ENCODE measurements at places on chromosomes 2 and 18.

DNA sequence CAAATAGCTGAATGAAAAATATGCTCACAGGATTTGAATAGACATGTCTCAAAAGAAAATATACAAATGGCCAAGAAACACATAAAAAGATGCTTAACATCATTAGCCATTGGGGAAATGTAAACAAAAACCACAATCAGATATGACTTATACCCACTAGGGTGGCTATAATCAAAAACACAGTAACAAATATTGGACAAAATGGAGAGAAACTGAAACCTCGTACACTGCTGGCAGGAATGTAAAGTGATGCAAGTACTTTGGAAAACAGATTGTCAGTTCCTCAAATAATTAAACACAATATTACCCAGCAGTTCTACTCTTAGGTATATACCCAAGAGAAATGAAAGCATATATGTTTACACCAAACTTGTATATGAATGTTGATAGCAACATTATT lies 213.0 kb downstream of the PHLPP1 start:
- no peak for DNase-seq

GRCh38 chr2:188306271-188306670 lies 14.6 kb downstream of the GULP1 start:
- DNase-seq = no peak

DNA sequence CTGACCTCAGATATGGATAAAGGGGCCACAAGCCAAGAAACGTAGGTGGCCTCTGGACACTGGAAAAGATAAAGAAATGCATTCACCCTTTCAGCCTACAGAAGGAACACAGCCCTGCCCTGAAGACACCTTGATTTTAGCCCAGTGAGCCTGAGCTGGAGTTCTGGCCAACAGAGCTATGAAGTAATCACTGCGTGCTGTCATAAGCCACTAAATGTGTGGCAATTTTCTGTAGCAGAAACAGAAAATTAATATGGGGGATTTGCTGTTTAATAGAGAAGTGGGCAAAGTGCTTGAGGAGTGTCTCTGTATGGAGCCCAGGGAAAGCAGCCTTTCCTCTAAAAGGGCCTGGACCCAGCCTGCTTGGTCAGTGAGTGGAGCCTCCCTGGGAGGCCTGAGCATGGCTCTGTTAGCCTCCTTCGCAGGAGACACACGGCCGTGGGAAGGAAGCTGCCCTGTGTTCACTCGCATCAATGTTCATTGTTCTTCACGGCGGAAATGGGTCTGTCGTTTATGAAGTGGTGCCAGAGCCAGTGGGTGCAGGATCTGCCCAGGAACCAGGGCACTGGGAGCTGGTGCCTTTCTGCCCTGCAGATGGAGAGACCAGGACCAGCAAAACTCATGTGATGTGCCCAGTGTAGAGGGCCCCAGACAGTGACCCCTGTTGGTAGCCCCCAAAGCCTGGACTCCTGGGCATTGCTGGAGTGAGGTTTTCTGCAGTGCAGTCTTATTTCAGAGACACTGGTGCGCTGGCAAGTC lies 268.9 kb downstream of the NDUFA10 start:
- DNase-seq = peak; percentile 29

DNA sequence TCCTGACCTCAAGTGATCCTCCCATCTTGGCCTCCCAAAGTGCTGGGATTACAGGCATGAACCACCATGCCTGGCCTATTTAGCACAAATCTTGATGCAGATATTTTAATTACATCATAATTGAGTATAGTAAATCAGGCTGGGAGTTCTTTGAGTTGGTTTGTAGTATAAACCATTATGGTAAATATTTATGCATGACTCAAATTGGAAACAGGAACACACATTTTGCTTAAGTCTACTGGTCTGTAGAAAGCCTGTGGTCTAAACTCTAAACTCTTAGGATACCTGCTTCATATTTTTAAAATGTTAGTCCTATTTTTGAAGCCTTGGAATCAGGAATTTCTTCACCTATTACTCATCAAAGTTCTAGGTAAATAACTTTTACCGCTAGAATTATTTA lies 16.8 kb downstream of the ASXL3 start:
- DNase-seq = no peak

DNA sequence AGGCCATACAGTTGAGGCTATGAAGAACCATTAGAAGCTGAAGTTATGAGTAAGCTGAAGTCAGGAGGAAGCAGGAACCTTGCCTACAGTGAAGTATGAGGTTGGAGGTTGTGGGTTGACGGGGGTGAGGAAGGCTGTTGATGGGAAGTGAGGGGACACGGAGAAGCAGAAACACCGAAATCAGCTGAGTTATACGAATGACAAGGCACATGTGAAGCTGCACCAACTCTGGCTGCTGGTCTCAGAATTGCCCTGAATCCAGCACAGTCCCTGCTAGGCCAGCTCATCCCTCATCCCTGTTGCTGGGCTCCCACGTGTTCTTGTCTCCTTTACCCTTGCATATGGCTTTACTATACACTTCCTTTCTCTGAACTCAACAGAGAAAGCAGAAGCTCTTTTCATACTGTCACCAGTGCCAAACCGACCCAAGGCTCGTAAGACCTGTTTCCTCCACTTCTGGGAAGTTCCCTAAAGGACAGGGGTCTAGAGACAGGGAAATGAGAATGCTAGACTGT lies 9.2 kb upstream of the TMEM247 start:
- no peak for DNase-seq

DNA sequence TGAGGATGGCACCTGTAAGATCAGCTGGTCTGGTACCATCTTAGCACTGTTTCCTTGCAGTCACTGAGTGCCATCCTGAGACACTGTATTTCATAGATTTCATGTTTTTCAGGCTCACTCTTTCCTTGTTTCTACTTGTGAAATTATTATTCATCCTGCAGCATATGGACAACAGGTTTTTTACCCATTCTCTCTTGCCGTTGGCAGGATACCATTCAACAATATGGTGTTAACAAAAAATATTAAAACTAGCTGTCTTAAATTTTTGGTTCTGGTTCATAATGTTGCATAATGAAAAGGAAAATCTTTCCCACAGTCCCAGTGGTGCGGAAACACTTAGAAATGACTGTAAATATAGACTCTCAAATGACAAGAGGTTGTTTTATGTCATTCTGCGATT lies 23.1 kb upstream of the ATG16L1 start:
- no peak for DNase-seq

- DNase-seq = no peak
Observed at GRCh38 chr2:189318761-189319160, 122.5 kb upstream of the WDR75 start.

DNA sequence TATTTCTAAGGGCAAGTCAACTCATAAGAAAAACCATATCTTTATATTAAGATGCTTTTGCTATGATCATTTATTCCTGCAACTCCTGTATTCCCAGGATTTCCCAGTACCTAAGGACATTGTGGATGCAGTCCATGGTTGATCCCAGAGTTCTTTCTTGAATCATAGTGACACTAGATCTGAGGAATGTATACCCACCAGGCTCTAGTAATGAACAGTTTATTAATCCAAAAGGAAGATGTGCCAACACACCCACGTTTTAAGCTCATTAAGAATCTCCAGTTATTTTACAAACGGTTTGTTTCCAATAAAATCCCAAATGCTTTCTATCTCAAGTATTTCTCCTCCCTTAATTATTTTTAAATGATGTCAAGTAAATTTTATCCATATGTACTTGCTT lies 210.8 kb upstream of the ZEB2 start:
- no peak for DNase-seq

DNA sequence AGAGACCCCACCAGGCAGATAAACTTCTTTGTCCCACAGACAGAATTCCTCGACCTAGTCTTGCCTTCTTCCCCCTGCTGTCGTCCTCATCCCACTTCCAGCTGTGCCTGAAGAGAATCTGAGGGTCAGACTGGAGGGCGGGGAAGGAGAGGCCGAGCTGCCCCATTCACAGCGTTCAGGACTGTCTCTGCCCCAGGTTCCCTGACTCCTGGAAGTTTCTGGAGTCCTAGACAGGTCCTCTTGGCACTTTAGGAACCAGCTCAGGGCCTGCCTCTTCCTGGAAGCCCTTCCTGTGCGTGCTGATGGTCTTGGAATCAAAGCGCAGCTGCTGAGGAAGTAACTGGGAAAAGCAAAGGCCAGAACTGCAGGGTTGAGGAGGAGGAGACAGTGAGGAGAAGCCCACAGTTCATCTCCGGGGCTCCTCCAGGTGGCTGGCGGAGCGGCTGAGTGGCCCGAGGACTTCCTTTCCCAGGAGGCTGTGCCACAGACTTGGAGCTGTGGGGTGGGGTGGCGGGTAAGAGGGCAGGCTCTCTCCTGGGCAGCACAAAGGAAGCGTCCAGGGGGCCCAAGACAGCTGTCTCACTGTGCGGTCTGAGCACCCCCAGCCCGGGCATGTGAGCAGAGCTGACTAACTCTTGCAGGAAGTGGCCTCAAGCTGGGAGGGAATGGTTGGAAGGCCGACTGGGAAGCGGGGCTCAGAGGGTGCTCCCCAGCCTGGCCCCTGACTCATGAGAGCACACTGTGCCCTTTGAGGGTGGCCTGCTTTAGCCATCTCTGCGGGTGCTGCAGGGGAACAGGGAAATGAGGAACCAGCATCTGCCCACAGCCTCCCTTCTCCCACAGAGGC lies 39.5 kb downstream of the SDC1 start:
- DNase-seq = no peak

- no peak for DNase-seq
Observed at GRCh38 chr18:23689616-23690504, 607 bp downstream of the LAMA3 start.

DNA sequence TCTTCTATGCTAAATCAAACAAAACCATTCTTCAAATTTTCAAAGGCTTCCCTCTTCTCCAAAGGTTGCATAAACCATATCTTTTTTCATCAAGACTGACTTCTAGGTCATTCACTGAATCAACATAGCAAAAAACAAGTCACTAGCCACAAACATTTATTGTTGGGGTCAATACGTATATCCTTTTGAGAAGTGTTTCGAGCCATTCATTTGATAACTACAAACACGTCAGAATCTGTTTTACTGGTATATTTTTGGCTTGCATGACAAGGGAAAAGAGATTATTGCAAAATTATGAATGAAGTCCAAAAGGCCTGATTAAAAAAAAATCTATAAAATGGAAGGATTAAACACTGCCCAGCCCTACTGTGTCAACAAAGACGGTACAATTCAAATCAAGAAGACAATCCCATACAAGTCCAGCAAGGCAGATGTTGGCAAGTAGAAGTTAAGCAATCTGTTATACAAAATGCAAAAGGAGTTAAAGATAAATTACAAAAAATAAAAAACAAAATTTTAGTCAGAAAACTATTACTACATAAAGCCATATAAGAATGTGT lies 222.4 kb downstream of the SRBD1 start:
- no peak for DNase-seq

DNA sequence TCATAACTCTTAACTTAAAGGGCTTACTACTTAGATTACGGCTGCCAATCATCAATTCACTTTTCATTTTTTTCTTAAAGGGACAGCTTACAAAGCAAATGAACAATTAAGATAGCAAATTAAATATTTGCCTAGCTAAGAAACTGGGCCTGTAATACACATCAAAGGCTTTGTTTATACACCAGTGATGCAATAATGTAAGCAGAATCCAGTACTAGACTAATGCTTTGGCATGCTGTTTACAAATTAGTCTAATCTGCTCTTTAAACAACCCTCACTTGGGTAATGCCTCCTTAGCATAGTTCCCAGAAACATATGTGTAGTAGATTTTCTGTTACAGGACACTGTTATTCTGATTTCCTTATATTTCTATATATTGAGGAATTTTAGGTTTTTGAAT lies 105.8 kb downstream of the ARHGAP28 start:
- no peak for DNase-seq

- DNase-seq = no peak
Observed at GRCh38 chr2:101733257-101733993, 35.9 kb downstream of the MAP4K4 start.

- DNase-seq = peak; percentile 18
Observed at GRCh38 chr18:907115-907884, 2.6 kb downstream of the ADCYAP1 start.

GRCh38 chr2:61238219-61239012 lies 76.4 kb downstream of the C2orf74 start:
- no peak for DNase-seq

GRCh38 chr2:105943977-105944376 lies 199.3 kb downstream of the NCK2 start:
- DNase-seq = no peak

DNA sequence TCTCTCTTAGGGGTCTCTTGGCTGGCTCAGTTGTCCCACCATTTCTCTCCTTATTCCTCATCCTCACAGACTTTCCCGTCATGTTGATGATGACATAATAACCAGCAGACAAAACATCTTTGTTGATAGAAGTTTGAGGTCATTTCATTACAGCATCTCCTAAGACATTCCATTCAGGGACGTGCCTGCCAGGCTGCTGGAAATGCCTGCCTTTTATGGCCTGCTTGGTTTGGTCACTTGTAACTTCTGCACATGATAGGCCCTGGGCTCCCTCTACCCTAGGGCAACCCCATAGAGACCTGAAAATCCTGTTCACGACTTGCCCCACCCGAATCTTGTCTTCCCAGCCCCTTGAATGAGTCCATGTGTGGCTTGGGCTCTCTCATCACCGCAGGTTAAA lies 81.7 kb downstream of the SDC1 start:
- no peak for DNase-seq

- DNase-seq = no peak
Observed at GRCh38 chr2:203225423-203226039, 13.3 kb upstream of the CYP20A1 start.

GRCh38 chr2:200307724-200308545 lies 1.4 kb downstream of the SPATS2L start:
- DNase-seq = no peak

- no peak for DNase-seq
Observed at GRCh38 chr18:9828506-9829396, 57.0 kb upstream of the TXNDC2 start.

DNA sequence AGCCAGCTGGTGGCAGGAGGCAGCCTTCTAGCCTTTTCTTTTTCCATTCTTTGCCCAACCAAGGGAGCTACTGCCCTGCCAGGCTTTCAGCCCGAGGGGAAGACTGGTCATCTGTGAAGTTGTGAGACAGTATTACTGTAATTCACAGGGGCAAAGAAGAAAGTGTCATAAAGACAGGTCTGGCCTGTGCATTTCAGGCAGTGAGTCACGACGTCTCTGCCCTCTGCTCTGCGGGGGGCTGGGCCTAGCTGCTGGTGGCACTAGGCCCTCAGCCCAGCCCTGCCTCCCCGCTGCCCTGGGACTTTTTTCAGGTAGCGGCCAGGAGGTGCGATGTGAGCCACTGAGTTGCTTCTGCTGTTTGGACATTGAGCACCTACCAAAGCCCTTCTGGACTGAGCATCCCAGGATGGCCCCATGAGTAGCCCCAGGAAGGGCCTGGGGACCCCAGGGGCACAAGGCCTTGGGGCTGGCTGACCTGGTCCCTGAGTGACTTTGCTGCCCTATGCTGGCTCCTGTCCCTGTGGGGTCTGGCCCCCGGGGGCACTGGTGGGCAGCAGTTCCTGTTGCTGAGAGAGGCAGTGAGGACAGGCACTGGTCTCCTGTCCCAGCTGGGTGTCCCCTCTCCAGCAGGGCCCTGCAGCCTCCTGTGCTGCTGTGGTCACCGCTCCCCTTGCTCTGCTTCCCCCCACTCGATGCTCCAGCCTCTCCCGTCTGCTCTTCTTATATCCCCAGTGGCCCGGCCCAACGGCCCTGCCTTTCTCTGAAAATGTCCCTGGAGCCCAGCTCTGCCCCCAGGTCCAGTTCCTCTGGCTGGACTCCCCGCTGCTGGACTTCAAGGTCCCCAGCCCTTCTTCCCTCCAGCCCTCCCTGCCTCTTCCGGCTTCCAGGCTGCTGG lies 7.0 kb downstream of the INHBB start:
- no peak for DNase-seq
